ENCODE measurements at places on chromosomes 4 and X.

- DNase-seq = no peak
Measured at GRCh38 chr4:31844350-31844749, 1124.2 kb downstream of the PCDH7 start.

GRCh38 chrX:41664375-41664901 lies 24.3 kb upstream of the GPR34 start:
- DNase-seq = no peak

GRCh38 chr4:163127621-163128020 lies 39.1 kb downstream of the NAF1 start:
- DNase-seq = no peak

DNA sequence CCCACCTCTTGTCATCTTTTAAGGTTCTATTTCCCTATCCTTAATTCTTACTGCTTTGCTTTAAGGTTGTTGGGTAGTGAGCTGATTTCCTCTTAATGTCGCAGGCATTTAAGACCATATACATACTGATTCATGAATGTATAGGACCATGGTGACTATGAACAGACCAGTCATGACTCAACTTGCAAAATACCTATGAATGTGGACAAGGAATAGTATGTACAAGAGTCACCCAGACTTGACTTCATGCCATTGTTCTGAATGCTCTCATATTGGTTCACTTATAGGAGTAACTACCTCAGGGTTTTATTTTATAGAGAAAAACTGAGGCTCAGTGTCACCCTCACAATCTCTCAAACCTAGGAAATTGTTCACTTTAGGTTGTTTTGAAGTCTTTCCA lies 44.3 kb downstream of the CCNG2 start:
- DNase-seq = no peak

DNA sequence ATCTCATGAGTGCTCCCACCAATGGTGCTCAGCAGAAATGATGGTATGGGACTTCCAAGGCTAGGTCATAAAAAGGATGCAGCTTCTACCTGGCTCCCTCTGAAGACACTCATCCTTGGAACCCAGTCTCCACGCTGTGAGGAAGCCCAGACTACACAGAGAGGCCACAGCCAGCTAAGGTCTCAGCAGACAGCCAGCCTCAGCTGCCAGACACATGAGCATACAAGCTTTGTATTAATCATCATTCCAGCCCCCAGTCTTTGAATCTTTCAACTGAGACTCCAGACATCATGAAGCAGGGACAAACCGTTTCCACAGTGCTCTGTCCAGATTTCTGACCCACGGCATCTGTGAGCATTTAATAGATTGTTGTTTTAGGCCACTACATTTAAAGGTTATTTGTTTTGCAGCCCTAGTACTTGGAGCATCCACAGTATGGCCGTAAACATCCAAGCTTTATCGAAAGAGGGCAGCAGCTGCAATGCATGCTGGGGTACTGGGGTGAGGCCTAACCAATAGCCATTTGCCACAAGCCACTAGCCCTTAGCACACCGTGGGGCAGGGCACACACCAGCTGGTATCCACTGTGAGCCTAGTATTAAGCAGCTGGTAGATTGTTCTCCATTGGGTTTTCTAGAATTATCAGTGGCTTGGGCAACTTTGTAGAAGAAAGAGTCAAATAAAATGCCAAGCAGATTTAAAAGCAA lies 449.1 kb downstream of the BCOR start:
- no peak for DNase-seq

DNA sequence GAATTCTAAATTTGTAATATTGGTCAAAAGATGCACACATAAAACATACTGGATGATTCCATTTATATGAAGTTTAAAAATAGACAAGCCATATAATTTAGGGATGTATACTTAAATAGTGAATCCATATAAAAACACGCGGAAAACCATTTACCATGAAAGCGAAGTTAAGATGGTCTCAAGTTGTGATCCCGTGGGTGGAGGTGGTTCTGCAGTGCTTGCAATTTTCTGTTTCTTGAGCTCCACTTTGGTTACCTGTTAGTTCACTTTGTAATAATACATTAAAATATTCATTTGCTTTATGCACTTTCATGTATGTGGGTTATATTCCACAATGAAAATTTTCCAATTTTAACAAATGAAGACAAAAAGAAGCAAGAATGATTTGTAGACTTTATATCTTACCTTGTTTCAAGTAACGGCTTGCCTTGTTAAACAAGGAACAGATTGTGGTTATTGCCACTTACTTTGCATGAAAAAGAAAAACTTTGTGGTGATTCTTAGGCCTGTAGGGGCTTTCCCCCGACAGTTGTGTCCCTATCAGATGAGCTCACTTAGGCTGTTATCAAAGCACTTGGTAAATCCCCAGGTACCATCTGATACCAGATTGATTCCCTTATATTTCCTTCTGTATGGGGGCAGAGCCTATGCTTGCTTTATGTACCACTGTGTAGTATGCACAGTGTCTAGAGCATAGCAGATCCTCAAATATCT lies 12.2 kb downstream of the UCP1 start:
- DNase-seq = no peak

GRCh38 chr4:112266823-112267222 lies 18.9 kb downstream of the TIFA start:
- no peak for DNase-seq

GRCh38 chr4:118682928-118683327 lies 2.3 kb upstream of the METTL14 start:
- DNase-seq = no peak

GRCh38 chr4:55020131-55020530 lies 105.3 kb downstream of the KDR start:
- no peak for DNase-seq

DNA sequence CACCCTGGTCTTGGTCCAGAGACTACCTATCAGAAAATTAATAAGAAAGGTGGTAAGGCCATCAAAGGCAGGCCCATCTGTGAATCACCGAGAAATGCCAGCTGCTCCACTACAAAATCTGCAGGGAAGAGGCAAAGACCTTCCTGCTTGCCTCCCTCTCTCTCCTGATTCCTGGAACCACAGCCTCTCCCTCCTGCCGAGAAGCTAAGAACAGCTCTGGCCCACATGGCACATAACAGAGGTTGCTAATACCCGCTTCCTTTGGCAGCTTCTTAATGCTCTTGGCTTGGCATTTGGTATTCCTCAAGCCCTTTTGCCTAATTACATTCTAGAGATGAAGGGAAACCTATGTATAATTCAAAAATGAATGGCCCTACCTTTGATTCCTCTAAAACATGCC lies 32.9 kb downstream of the RAI2 start:
- no peak for DNase-seq

- no peak for DNase-seq
Measured at GRCh38 chr4:24846716-24847115, 51.3 kb downstream of the SOD3 start.

GRCh38 chr4:147809211-147809610 lies 77.3 kb downstream of the ARHGAP10 start:
- no peak for DNase-seq

GRCh38 chrX:95762716-95763115 lies 921.9 kb upstream of the DIAPH2 start:
- no peak for DNase-seq

DNA sequence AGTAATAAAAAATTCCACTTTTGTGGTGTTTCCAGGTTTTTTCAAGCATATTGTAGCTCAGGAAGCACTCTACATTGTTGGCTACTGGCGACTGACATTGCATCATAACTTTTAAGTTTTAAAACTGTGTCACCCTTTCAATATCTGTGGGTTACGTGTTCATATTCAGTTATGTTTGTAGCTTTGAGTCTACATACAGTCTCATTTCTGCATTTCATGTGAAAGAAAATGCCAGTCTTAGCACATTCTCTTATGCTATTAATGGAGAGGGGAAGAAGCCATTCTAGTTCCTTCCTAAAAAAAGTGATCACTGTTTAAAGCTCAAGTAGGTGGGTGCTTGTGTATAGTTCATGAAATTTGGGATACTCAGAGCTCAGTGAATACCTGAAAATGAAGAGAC lies 38.1 kb downstream of the DIAPH2 start:
- DNase-seq = no peak

GRCh38 chr4:101236097-101236496 lies 111.2 kb downstream of the PPP3CA start:
- no peak for DNase-seq

GRCh38 chr4:33477715-33478114 lies 2757.5 kb downstream of the PCDH7 start:
- DNase-seq = no peak

GRCh38 chr4:69038582-69038981 lies 57.7 kb upstream of the UGT2B7 start:
- no peak for DNase-seq

DNA sequence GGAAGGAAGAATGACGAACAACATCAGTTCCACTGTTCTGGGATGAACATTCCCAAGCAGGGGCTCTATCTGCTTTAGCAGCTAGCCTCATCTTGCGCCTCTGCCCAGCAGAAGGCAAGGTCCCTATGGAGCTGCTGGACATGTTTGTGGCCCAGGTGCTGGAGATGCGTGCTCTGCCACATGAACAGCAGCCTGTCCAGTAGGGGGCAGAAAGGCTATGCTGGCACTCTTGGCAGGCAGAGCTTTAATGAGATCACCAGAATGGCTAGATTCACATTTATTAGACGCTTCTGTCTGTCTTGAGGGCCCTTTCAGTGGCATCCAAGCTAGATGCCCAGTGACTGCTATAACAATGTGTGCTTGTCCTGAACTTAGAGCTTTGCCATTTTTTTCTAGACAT lies 1826.0 kb downstream of the STIM2 start:
- DNase-seq = no peak

DNA sequence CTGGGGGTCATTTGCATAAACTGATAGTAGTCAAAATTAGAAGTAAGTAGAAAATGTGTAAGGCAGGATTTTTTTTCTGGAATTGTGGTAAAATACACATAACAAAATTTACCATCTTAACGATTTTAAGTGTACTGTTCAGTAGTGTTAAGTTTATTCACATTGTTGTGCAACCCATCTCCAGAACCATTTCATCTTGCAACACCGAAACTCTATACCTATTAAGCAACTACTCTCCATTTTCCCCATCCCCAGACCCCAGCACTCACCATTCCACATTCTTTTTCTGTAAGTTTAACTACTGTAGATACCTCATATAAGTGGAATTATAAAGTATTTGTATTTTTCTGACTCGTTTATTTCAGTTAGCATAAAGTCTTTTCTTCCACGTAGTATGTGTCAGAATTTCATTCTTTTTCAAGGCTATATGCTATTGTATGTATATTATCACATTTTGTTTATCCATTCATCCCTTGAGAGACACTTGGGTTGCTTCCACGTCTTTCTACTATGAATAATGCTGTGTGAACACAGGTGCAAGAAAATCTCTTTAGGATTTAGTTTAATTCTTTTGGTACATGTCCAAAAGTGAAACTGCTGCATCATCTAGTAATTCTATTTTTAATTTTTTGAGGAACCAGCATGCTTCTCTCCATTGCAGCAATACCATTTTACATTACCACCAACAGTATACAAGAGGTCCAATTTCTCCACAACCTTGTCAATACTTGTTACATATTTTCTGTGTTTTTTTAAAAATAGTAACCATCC lies 39.1 kb upstream of the NSUN7 start:
- DNase-seq = no peak

GRCh38 chr4:167105857-167106256 lies 128.4 kb downstream of the SPOCK3 start:
- DNase-seq = no peak

- no peak for DNase-seq
Measured at GRCh38 chrX:16839219-16839851, 30.8 kb downstream of the RBBP7 start.

- DNase-seq = no peak
Measured at GRCh38 chr4:87584222-87584908, 24.0 kb upstream of the DSPP start.

- DNase-seq = no peak
Measured at GRCh38 chr4:915595-915994, 16.5 kb downstream of the GAK start.

DNA sequence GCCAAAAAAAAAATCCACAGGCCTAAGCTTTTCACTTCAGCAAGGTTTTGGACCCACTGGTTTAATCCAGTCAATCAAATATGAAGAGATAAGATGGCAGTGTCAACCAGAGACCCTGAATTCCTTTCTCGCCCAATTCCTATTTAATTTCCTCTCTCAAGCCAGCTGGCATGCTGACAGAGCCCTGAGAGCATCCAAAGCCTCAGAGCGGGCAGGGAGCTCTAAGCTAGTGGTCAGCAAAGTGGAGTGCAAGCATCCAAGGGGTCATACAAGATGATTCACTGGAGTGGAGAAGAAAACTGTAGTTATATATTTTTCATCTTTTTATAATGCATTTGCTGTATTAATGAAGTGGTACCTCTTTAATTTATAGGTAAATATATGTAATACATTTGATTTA lies 37.8 kb upstream of the PRPS2 start:
- DNase-seq = no peak

DNA sequence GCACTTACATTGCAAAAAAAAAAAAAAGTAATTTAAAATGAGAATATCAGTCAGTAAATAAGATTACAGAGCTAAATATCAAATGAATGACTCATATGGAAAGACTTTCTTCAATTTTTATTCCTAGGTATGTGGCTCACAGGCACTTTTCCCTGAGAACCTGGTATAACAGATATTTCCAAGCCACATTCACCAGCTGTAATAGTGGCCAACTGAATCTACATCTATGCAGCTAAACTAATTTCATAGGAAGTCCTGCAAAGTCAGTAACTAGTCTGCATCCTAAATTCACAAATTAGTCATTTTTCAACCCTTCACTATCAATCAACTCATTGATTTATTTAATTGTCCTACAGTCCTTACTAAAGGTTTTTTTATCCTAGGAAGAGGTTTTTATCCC lies 5.6 kb downstream of the PDE5A start:
- DNase-seq = no peak
